ENCODE measurements at places on chromosomes 12 and 14.

GRCh38 chr14:76962303-76962660, 66.2 kb downstream of the IRF2BPL start:
- DNase-seq, result no peak

- no peak for DNase-seq
These were observed 939.0 kb upstream of the ATXN7L3B start for GRCh38 chr12:73598626-73599025.

DNA sequence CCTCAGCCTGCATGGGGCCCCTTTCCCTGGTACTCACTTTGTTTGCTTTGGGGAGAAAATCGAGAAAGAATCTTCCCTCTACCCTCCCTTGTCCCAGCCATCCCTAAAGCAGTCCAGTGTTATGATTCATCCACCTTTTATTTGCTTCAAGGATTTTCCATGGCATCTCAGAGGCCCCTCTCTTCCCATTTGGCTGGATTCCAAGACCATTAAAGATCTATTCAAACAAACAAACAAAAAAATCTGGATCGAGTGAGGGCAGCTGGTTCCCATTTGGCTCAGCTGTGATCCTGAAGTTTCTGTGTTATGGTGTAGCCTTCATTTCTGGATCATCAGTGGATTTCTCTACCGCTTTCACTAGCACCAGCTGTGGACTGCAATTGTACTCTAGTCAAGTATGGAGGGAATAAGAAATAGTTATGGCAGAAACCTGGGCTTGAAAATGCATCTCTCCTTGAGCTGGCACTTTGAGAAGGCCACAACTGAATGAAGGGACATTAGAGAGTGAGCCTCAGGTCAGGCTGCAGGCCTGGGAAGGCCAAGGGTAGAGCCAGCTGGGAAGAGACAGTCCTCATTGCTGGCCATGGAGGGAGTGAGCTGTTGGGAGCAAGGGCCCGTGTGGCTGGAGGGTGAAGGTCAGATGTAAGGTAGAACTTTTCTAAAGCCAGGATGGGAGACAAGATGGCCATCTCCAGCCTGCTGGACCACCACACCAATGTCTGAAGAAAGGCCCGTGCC, 13.7 kb downstream of the KRT71 start:
- DNase-seq, result no peak

- no peak for DNase-seq
These were observed 1.7 kb downstream of the NUDT4 start for GRCh38 chr12:93379326-93379980.

- no peak for DNase-seq
These were observed 215.4 kb upstream of the NAV3 start for GRCh38 chr12:77615332-77615731.

- DNase-seq, result no peak
These were observed 11.6 kb downstream of the CAPZA3 start for GRCh38 chr12:18749386-18749957.

DNA sequence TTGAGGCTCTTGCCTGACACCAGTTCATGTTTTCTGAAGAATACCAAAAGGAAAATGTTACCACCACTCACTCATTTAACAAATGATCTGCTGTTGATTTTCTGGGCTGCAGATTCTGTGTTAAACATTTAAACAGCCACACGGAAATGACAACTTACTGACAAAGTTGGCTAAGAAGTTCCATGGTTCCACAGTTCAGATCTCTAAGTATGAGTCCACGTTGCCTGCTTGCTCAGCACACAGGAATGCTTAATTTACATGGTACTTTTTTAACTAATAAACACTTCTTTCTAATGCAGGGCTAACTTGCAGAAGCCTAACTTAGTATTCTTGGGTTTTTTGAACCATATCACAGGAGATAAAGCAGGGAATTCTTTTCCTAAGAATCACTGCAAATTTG, 34.7 kb downstream of the PTGER2 start:
- no peak for DNase-seq

DNA sequence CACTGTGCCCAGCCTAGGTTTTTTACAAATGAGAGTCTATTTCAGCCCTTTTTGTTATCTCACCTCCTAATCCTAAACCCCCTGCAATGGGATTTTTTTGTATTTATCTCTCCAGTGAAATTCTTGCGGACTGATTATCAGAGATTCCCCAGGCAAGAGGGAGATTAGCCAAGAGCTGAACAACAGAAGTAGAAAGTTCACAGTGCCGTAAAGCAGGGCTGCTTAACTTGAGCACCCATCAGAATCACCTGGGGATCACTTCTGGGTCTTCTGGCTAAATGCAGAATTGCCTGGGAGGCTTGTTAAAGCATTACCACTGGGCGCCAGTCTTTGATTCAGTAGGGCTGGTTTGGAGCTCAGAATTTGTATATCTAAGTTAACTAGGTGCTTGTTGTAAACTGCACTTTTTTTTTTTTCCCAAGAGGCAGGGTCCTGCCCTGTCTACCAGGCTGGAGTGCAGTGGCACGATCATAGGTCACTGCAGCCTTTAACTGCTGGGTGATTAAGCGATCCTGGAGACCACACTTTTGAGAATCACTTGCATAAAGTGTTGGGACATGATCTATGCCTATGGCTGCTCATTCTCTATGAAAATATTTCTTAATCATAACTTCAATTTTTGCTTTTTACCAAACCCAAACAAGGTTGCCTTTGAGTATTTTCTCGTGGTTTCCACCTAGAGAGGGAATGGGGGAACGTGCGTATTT, 1.1 kb upstream of the DPPA3 start:
- no peak for DNase-seq

GRCh38 chr14:65373671-65374039, 38.9 kb upstream of the FUT8 start:
- DNase-seq, result no peak
